ENCODE measurements at places on chromosomes 13 and 19.
A peak's percentile ranks its signal among the peaks of the same experiment; 100 is the strongest.

DNA sequence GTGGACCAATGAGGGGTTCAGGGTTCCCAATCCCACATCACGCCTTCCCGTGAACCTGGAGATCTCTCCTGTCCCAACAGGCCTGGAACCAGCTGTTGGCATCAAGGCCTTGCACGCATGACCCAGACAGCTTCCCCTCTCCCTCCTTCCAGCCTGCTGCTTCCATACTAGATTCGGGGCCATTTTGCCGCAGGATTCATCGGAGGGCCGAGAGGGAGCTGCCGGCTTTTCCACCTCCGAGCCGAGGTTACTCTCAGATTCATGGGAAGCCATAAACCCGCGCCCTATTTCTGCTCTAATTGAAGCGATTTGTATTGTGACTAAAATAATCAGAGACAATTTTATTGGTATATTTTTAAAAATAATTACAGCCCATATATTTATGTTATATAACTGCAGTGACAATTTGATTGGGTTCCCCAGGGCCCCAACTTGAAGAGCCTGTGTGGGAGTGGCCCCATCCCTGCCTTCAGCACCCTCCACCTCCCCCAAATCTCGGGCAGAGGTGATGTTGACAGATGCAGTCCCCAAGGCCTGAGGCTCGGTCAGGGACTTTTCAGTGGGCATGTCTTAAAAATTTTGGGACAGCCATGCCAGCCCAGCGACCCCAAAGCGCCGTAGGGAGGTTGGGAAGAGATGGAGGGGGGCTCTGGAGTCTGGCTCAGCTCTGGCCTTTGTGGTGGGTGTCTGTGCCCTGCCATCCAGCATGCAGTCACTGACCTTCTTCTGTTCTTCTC lies 30.8 kb upstream of the PEPD start:
- no peak for DNase-seq

GRCh38 chr13:89181041-89181440 lies 1509.9 kb downstream of the SLITRK5 start:
- no peak for DNase-seq

DNA sequence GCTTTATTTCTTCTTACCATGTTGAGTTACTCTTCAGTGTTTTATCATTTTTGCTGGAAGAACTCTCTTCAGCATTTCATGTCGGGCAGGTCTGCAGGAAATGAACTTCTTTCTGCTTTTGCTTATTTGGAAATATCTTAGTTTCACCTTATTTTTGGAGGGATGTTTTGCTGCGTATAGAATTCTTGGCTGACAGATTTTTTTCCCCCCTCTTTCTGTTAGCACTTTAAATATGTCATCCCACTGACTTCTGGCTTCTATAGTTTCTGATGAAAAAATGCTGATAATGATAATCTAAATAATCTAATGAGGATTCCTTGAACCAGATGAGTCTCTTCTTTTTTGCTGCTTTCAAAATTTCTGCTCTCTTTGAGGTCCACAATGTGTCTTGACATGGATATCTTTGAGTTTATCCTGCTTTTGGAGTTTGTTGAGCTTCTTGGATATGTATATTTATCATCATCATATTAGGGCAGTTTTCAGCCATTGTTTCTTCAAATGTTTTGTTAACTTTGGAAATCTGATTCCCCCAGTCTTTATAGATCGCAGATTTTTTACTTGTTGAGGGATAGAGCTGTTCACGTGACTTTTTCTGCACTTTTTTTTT lies 20.4 kb downstream of the ZMYM2 start:
- no peak for DNase-seq

GRCh38 chr19:17073869-17074633 lies 1.2 kb downstream of the HAUS8 start:
- DNase-seq, result no peak

GRCh38 chr19:8149261-8150094 lies at the start of gene FBN3:
Gene FBN3 (minus strand): TSS chr19:8149592. CDS start chr19:8147480, 2,112 bp downstream.
- DNase-seq, result no peak

- no peak for DNase-seq
These were observed 2.4 kb downstream of the C19orf38 start for GRCh38 chr19:10850631-10851030.

GRCh38 chr13:62250501-62251201 lies 835.0 kb upstream of the PCDH20 start:
- DNase-seq, result no peak

GRCh38 chr13:50948601-50949000 lies 39.0 kb downstream of the RNASEH2B start:
- DNase-seq, result no peak

DNA sequence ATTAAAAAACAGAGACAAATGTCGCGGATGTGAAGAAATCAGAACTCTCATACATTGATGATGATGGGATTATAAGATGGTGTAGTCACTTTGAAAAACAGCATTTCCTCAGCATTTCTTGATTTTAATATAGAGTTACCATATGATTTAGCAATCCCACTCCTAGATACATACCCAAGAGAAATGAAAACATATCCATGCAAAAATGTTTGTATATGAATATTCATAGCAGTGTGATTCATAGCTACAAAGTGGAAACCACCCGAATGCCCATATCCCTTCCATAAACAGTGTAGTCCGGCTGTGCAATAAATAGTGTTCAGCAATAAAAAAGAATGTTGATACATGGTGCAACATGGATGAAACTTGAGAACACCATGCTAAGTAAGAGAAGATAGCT lies 44.6 kb downstream of the DPY19L3 start:
- no peak for DNase-seq

GRCh38 chr13:80946008-80946802 lies 605.3 kb upstream of the SPRY2 start:
- no peak for DNase-seq

DNA sequence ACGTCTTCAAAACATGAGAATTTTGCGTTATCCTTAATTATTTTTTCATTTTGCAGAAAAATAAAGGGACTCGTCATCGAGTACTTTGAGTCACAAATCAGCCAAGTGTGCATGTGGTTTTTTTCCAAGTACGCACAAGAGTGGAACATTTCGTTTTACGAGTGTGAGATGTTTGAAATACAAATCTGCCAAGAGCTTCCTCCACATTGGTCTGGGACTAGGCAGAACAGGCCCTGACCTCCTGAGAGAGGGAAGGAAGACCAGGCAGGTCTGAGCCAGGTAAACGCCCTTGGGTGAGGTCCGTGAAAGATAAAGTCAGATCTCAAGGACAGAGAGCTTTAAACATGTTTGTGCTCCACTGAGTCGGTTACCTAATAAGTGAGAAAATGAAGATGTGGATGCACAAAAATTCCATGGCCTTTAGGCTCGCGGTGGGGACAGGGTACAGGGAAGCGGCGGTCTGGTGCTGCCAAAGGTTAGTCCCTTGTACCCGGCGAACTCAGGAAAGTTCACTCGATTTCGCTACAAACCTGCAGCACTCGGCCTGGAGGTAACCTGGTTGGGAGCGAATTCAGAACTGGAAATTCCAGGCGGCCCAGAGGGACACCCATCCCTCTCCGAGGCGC lies 473 bp upstream of the ITM2B start:
- no peak for DNase-seq

DNA sequence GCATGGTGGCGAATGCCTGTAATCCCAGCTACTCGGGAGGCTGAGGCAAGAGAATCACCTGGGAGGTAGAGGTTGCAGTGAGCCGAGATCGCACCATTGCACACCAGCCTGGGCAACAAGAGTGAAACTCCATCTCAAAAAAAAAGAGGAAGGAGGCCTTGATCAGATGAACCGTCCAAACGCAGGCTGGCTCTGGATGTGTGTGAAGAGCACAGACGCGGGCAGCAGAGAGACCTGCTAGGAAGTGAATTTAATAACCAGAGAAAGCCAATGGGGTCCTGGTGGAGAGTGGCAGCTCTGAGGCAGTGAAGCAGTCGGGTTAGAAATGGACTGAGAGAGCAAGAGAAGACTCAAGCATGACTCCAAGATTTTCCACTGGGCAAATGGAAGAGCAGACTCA lies 136.5 kb downstream of the RNF17 start:
- DNase-seq, result no peak

DNA sequence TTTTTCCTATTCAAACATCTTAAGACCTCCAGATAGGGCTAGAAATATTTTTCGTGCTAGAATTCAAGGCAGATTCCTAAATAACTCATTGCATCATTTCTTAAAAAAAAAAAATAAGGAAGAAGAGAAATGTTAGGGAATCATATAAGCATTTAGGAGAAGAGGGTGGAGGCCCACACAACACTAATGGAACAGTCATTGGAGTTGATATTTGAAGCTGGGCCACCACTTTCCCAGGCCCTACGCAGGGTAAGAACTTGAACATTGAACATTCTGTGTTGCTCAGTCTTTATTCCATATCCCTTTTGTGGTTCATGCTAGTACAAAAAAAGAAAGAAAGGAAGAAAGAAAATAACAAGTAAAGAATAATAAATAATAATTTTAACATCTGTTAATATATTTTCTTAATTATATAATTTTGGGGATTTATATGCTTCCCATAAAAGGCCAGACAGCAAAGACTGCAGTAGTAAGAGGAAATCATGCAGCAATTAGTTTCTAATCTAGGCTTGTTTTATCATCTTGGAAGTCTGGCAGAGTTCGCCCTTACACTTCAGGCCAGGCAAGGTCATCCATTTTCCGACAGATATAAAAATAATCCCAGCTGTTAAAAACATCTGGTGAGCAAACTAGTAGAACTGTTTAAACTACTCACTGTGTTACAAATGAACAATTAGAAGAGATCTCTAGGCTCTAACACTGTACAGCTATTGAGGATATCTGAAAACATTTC lies 127.7 kb downstream of the FRY start:
- no peak for DNase-seq

GRCh38 chr19:42596391-42597072 lies 1.8 kb upstream of the CEACAM8 start:
- DNase-seq, result peak; percentile 5

GRCh38 chr13:65789815-65790214 lies 1440.3 kb downstream of the PCDH9 start:
- DNase-seq, result no peak

DNA sequence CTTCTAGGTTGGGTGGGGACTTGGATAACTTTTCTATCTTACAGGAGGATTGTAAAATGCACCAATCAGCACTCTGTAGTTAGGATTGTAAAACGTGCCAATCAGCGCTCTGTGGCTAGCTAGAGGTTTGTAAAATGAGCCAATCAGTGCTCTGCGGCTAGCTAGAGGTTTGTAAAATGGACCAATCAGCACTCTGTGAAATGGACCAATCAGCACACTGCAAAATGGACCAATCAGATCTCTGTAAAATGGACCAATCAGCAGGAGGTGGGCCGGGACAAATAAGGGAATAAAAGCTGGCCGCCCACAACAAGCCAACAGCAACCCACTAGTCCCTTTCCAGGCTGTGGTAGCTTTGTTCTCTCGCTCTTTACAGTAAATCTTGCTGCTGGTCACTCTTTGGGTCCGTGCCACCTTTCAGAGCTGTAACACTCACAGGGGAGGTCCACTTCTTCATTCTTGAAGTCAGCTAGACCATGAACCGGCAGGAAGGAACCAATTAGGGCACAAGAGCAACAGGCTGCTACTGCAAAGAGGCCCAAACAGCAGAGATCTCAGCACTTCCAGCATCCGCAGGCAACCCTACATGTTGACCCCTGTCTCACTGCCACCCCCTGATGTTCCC lies 156.8 kb downstream of the DNAJC15 start:
- no peak for DNase-seq

GRCh38 chr13:66915596-66916185 lies 314.4 kb downstream of the PCDH9 start:
- no peak for DNase-seq

GRCh38 chr19:15828121-15828610 lies 12.7 kb upstream of the OR10H1 start:
- no peak for DNase-seq

Data from AML-193 (cell line).